Activated CD4-positive, alpha-beta T cell treated with anti-CD3 and anti-CD28 coated beads, Interleukin-2, amount 10 ng/mL, durations not matched to agents 24 days and 14 days (primary cell): ENCODE measurements at places on chromosomes 4 and X. TPM values are rescaled to one million over a fixed set of nuclear protein-coding genes. Genes with fewer than 3 reads are reported as not detected.

DNA sequence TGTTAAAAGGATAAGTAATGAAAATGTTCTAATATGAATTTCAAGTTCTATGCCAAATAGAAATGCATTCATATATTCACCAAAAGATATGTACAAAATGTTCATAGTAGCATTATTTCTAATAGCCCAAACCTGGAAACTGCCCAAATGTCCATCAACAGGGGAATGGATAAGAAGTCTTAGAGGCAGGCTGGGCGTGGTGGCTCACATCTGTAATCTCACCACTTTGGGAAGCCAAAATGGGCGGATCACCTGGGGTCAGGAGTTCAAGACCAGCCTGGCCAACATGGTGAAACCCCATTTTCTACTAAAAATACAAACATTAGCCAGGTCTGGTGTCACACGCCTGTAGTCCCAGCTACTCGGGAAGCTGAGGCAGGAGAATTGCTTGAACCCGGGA lies 2.3 kb upstream of the HPRT1 start:
- DNase-seq: no peak

The PPEF2 gene
- 0.23 TPM in 1 of 2 replicates, not detected in the other for total RNA-seq

The BEND4 gene
- total RNA-seq: 0.57 and 0.72 TPM in 2 replicates

- DNase-seq: no peak
Observed at GRCh38 chr4:8165374-8165896, 6.8 kb upstream of the ABLIM2 start.

GRCh38 chr4:80336582-80336981 lies 1.1 kb downstream of the CFAP299 start:
- no peak for DNase-seq

DNA sequence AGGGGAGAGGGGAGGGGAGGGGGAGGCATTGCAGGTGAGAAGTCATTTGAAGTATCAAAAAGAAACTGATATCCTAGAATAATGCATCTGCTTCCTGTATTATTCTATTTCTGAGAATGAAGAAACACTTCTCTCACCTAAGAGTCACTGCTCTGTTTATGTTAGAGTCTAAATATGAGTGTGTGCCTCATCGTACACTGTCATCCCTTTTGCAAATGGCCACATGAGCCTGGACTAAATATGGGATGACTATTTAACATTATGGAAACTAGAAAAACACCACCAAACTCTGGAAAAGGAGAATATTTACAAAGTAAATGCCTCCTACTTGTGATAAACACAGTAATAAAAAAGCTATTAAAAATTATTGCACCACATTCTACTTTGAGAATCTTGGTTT lies 146.4 kb upstream of the NOCT start:
- DNase-seq: no peak

- DNase-seq: no peak
Observed at GRCh38 chr4:123600987-123601904, 204.7 kb downstream of the SPRY1 start.

- no peak for DNase-seq
Observed at GRCh38 chrX:67604979-67605703, 61.3 kb downstream of the AR start.

The EMCN gene
- total RNA-seq: not detected in 2 replicates

The RAB39B gene
- 9.5 and 9.9 TPM in 2 replicates for total RNA-seq

The ARSJ gene
- total RNA-seq: not detected in 2 replicates

- DNase-seq: peak; percentile 68
Observed at GRCh38 chrX:68710870-68711576, 63.6 kb downstream of the STARD8 start.

The HMX1 gene
- total RNA-seq: not detected in 2 replicates

- no peak for DNase-seq
Observed at GRCh38 chr4:34094114-34094513, 2150.2 kb downstream of the ARAP2 start.

DNA sequence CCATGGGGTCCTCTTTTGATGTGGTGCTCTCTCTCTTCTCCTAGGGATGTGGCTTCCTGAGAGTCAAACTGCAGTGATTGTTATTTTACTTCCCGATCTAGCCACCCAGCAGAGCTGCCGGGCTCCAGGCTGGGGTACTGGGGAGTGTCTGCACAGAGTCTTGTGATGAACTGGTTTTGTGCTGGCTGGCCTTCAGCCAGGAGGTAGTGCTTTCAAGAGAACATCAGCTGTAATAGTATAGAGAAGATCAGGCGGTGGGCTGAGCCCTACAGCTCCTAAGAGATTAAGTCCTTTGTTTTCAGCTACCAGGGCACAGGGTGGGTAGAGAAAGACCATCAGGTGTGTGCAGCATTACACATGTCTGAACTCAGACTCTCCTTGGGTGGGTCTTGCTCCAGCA lies 59.0 kb upstream of the AGTR2 start:
- no peak for DNase-seq

The PAGE1 gene
- not detected in 2 replicates for total RNA-seq

DNA sequence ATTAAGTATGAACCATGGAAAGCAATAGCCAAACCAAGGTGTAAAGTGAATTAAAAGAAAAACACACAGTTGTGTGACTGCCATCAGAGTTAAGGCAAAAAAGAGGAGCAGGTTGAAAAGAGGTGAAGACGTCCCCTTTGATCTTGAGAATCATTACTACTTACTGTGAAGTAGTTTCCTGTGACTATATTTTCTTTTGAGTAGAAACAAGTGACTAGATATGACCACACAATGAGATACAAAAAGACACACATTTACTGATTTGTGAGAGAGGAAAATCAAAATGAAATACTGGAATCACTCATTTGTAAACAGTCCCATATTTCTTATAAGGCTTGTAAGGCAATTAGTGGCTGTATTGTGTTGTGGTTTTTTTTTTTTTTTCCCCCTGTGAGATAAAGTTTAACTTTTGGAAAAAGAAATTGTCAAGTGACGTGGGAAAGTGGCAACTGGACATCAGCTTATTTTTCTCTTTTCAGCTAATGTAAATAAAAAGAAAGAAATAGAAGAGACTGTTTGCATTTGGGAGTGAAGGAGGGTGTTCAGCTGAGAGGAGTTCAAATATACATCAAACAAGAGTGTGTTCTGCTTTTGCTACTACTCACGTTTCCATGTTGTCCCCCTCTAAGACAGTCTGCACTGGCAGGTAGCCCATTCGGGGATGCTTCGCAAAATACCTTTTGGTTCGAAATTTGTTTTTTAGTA lies 106.4 kb upstream of the FTHL17 start:
- DNase-seq: no peak

The LIMCH1 gene
- total RNA-seq: not detected in 2 replicates

GRCh38 chr4:99404595-99405287 lies 30.4 kb downstream of the ADH7 start:
- DNase-seq: no peak

DNA sequence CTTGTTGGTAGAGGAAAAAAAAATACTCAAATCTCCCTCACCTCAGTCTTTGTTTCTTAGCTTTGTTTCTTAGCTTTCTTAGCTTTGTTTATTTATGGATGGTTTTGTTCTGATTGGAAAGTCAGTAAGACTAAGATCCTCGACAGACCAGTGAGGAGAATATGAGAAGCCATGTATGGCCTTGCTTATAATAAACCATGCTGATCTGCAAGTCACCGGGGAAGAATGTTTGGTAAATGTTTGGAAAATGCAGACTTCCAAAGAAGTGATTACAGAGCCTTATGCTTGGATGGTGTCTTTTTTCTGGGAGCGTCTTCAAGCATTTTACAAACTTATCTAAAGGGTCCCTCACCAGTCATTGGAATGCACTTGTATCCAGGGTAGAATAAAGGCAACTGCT lies 90.1 kb upstream of the NOCT start:
- no peak for DNase-seq

DNA sequence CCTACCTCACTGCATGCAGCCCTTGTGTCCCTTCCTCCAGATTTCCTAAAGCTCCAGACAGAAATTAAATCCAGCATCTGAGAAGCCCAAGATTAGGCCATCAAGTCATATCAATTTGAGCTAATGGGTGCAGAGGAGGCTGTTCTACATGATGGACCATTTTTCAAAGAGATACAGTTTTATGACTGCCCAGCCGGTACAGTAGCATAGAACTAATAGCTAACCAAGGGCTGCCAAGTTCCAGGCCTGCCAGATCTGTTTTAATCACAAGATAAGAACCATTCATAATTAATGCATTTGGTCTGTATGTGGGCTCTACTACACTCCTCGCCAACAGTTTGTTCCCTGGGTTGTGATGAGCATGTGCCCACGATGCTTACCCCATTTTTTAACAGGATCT lies 73.9 kb upstream of the PLAC1 start:
- no peak for DNase-seq

- DNase-seq: no peak
Observed at GRCh38 chr4:181939199-181939945, 303.8 kb upstream of the TENM3 start.
